Fibroblast of pulmonary artery (primary cell): ENCODE measurements at places on chromosomes 1 and 21.

- no peak for DNase-seq
These were observed 7.0 kb downstream of the TLR5 start for GRCh38 chr1:223136086-223136485.

- DNase-seq: peak; percentile 38
These were observed 7.3 kb upstream of the PMVK start for GRCh38 chr1:154943649-154944400.

GRCh38 chr1:26862781-26863684 is at the start of gene SFN:
Gene SFN (plus strand): TSS chr1:26863149. CDS start chr1:26863213, 64 bp downstream.
- DNase-seq: no peak

DNA sequence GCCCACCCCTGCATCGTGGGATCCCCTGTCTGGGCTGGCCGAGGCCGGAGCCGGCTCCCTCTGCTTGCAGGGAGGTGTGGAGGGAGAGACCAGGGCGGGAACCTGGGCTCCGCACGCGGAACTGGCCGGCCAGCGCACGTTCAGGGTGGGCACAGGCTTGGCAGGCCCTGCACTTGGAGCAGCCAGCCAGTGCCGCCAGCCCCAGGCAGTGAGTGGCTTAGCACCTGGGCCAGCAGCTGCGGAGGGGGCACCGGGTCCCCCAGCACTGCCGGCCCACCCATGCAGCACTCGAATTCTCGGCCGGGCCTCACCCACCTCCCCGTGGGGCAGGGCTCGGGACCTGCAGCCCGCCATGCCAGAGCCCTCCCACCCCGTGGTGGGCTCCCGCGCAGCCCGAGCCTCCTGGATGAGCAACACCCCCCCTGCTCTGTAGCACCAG is 422.6 kb downstream of the AMY1C start:
- no peak for DNase-seq

- DNase-seq: no peak
These were observed 11.0 kb downstream of the PRKCZ start for GRCh38 chr1:2061065-2061778.

- DNase-seq: no peak
These were observed 52.2 kb downstream of the PTPRC start for GRCh38 chr1:198691063-198691462.
